ENCODE measurements at places on chromosomes 7 and 10.

- no peak for DNase-seq
Measured at GRCh38 chr10:132475086-132475485, 62.5 kb upstream of the INPP5A start.

DNA sequence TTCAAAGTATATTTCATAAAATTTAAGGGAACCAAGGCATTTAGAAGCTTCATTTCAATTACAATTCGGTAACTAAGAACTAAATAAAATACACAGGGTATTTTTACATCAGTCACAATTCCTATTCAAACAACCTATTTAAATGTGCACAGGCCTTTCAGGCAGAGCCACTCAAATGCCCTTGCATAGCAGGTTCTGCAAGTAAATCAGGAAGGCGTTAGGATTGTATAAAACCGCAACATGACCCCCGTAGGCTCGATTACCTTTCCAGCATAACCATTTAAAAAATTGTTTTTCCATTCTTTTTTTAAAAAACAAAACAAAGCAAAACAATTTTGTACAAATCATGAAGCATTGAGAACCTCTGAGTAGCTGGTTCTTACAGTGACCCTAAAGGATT, 289.9 kb upstream of the SP8 start:
- DNase-seq: no peak

GRCh38 chr7:54841772-54842697, 83.0 kb upstream of the SEC61G start:
- DNase-seq: no peak

- DNase-seq: no peak
Measured at GRCh38 chr7:22782616-22783232, 39.9 kb downstream of the TOMM7 start.

DNA sequence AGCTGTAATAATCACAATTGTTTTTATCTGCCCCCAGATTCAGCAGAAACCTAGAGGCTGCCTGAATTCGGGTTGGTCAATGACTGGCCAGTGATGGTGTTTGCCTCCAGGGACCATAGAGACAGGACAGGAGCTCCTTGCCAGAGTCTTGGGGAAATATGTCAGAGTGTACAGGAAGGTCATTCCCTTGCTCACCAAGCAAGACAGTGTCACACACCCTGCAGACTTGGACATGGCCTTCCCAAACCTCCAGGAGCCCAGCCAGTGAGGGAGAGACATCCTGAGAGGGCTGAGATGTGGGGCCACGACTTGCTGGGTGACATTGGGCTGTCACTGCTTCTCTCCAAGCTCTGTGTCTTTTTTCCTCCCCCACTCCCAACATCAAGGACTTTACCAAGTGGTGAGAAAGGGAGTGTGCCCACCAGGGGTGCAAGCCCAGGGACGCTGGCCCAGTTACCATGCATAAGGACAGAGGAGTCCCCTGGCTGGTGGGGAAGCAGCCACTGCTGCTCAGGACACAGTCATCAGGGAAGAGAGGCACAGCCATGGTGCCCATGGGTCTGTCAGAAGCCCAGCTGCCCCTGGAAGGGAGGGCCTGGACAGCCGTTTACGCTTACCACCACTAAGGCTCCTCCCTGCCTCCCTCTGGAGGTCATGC, 25.3 kb upstream of the C10orf53 start:
- no peak for DNase-seq

DNA sequence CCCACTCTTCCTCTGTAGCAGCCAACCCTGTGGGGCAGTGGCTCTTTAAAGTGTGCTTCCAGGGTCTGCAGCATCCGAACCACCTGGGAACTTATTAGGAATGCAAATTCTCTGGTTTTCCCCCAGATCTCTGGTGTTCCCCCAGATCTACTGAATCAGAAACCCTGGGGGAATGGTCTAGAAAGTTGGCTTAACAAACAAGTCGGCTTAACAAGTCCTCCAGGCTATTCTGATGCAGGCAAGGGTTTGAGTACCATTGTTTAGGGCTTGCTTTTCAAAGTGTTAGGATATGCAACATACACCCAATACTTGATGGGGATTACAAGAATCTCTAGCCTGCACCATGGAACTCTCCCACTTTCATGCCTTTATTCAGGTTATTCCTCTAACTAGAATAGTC, 126.3 kb downstream of the RALA start:
- no peak for DNase-seq

All from NCI-H1417 treated with DMSO at 0.1 percent for 48 hours (cell line).